NCI-H187 treated with DMSO at 0.1 percent for 48 hours (cell line): ENCODE measurements at places on chromosomes 5 and 9.

DNA sequence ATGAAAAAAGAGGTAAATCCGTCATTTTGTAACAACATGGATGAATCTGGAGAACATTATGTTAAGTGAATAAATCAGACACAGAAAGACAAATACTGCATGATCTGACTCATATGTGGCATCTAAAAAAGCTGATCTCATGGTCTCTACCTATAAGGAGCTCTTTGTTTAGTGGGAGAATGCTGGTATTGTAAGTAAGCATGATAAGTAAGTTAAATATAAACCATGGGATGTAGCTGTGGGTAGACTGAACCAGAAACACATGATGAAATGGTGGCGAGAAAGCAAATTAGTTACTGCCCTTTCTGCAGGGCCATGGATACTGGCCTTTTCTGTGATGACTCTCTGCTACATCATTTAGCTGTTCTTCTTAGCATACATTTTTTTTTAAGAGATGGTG, 66.4 kb upstream of the RUSC2 start:
- no peak for DNase-seq

DNA sequence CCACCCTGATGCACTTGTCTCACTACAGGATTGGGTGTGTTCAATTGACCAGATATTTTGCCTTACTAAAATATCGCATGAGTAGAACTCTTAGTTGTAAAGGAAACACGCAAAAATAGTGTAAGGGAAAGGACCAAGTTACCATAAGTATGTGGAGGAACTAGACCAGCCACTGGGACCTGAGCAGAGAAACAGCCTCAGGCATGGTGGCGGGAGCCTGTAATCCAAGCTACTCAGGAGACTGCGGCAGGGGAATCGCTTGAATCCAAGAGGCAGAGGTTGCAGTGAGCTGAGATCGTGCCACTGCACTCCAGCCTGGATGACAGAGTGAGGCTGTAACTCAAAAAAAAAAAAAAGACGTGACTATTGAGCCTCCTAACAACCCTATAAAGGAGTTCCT, 117.9 kb upstream of the SPATA31C2 start:
- no peak for DNase-seq

GRCh38 chr9:90995516-90995915, 193.9 kb downstream of the SYK start:
- DNase-seq, result no peak

GRCh38 chr9:98521141-98521540, 187.6 kb downstream of the GABBR2 start:
- DNase-seq, result no peak

GRCh38 chr5:73826301-73827105, 200.5 kb downstream of the ARHGEF28 start:
- DNase-seq, result no peak

DNA sequence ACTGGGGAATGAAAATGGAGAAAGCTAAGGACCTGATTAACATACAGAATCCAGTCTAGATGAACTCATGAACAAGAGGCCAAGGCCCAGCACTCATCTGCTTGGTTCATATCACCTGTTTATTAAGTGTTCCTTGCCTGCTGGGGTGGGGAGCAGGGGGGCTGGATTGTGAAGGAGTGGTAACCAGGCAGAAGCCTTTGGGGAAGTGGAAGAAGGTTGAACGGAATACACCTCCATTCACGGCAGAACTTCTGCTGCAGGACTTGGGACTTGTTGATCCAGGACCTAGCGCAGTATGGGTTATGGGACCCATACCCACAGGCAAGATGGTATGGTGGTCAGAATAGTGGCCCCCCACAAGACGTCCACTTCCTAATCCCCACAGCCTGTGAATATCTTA, 8.8 kb upstream of the SEPTIN8 start:
- DNase-seq, result no peak

DNA sequence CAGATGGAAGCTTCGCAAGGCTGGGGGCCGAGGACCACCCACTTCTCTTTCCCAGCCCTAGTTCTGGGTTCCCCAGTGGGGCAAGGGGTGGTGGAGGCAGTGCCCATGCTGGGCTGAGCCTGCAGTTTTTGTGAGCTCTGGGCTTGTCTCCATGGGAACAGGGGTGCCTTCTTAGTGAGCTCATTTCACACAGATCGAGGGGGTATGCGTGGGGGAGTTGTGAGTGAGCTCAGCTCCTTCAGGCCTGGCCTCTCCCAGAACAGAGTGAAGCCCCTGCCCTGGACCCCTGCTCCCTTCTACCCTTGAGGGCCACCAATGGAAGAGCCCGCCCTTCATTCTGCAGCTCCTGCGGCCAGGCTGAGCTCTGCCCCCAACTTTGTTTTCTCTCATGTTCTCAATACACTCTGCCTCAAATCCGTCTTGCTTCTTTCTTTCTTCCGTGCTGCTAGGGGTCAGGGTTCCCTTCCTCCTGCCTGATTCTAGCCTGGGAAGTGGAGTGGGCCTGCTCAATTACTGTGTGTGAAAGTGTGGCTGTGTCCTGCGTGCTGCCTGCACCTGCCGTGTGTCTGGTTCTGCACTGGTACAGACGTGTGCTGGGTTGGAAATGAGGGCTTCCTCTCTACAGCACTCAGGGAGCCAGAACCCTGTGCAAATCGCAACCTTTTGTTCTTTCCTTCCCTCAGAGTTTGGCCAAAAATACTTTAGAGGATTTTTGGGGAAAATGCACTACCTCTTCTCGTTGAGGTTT, 9.0 kb upstream of the MYOZ3 start:
- DNase-seq, result no peak

GRCh38 chr5:98923966-98924365, 4.8 kb downstream of the CHD1 start:
- DNase-seq, result no peak

DNA sequence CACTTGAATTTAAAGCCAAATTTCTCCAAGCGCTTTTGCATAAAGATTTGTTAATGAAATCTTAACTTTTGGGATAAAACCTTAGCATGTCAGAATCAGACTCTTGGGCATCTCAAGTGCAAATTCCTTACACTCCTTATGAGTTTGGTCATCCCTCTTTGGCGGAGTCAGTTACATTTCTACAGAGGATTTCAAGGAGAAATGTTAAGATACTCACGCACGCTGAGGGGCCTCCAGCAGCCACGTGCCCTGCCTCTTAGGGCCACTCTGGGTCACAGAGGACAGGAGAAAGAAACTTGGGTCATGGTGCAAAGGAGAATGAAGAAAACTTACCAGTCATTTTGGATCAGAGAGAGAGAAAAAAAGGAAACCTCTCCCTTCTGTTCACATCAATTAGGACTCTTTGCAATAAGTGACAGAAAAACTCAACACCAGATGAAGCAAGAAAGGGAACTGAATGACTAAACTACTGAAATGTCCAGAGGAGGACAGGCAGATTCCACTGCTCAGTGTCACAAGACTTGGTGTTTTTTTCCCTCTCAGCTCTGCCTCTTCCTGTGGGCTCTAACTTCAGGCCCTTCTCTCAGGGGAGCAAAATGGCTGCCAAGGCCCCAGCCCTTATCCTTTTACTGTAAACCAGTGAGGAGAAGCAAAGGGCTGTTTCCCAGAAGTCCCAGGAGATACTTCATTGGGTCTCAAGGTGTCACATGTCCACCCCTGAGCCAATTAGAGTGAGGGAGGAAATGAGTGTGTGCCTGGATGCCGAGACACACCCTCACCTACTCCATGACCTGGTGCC, 63.3 kb upstream of the NFIL3 start:
- DNase-seq, result no peak
